NCI-H774 (cell line): ENCODE measurements at places on chromosomes 1 and 21.

DNA sequence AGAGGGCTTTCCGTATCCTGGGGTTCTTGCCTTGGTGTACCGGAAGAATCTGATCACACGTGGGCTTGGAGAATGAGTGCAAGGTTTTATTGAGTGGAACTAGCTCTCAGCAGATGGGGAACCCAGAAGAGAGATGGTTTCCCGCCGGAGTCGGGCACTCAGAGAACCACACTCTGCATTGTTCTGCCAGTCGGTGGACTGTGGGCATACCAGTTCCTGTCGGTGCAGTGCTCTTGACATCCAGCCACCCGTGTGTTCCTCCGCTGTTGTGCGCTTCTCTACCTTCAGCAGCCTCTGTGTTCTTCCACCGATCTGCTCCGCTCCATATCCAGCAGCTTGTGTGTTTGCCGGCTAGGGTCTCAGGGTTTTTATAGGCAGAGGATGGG lies 10.8 kb upstream of the PPIE start:
- DNase-seq: no peak

DNA sequence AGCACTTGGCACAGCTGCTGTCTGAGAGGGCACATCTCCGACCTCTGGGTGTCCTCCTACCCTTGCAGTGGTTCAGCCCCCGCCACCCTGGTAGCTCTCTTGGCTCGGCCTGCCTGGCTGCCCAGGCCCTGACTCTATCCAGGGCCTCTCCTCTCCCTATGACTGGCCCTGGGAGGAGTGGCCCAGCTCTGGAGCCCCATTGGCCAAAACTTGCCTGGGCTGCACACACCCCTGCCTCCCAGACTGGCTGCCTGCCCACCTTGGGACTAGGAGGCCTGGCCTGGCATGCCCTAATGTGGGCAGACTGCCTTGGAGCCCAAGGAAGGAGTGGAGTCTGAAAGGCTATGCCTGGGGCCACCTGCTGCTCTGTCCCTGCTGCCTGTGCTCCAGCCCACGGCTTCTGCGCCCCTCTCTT lies 33.6 kb downstream of the ACOT11 start:
- peak; percentile 31 for DNase-seq

DNA sequence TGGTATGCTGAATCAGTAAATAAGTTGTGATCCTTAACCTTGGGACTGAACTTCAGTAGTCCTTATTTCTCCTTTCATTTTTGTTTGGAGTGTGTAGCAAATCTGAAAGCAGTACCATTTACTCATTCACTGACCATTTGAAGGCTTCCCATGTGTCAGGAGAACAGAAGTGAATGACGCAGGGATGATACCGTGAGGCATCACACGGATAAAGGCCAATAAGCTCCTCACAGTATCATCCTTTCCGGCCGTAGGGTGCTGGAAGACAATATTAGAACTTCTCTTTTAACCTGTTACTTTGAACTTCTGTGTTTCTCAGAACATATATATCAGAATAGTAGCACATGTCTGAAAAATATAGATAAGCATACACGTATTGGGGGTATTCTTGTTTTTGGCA lies 21.3 kb downstream of the BACH1 start:
- no peak for DNase-seq

GRCh38 chr1:115251856-115252255 lies 86.2 kb downstream of the NGF start:
- no peak for DNase-seq

DNA sequence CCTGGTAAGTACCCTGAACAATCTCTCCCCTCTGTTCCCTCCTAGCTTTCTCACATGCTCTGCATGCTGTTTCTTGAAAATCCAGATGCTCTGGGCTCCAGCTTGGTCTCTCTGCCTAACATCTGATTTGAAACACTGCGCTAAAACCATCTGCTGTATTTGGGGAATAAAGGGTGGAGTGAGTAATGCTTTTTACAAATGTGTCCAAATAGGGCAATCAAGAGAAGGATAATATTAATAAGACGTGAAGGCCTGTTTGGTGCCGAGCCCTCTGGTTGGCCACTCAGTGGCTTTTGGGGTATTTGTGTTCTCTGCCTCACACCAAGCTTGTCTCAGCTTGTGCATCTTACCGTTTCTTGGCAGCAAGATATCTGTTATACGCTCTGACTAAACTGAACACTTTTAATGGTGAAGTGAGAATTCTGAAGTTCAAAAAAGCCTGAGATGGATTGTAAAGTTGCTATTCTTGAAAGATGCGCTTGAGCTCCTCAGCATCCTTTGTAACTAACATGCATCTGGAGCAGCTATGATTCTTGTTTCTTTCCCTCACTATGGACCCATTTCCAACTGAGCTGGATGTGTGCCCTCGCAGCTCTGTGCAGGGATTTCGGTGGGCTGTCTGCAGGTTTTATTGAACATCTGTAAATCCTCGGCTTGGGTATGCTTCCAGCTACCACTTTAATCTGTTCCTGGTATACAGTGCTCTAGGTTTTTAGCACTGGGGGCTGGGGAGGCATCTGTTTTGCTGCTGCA lies 269.4 kb downstream of the RWDD3 start:
- DNase-seq: no peak
